ENCODE measurements at places on chromosomes 12 and 14. TPM values are rescaled to one million over a fixed set of nuclear protein-coding genes. Genes with fewer than 3 reads are reported as not detected.
A peak's percentile ranks its signal among the peaks of the same experiment; 100 is the strongest.

DNA sequence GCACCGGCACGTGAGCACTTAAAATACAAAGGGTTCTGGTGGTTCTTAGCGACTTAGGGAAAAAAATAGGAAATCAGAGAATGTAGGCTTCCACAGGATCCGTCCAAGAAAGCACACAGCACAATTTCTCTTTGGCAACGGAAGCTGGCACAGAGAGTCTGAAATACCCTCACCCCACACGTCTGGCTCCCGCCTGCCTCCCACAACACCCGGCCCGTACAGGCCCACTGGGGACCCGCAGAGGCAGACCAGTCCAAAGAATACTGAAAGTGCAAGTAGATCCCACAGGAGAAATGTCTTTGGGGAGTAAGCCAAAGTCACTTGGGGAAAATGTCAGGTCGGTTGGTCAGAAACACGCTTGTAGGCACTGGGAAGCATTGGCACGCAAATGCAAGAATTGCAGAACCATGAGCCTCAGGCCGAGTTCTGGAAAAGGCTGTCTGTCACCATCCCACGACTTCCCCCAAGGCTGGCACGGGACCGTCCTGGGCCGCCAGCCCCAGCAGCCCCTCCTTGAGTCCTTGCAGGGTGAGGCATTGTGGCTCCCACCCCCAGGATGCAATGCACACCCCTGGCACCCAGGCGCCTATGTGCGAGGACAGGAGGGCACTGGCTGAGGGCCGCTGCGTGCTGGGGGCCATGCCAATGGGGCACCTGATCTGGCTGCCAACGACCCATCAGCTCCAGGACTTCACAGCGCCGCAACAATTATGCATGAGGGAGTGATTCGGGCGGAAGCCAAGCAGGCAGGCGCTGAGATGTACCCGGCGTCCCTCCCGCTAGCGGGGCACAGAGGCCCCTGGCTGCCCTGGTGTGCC, 29.7 kb downstream of the CHGA start:
- no peak for DNase-seq

- no peak for DNase-seq
Measured at GRCh38 chr12:16573398-16574077, 32.4 kb downstream of the LMO3 start.

CCDC197 gene
- not detected for total RNA-seq

DNA sequence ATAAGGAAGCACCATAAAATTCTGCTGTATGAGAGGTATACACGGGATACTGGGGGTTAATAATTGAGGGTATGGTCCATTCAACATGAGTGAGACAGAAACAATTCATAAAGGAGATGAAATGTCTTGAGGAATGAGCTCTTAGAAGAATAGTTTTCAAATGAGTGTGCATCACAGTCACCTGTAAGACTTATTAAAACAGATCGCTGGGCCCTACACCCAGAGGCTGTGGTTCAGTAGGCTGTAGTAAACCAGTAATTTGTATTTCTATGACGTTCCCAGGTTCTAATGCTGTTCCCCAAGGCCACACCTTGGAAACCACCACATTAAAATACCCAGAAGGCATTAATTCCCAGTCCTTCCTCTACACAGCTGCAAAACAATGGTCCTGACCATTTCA, 49.6 kb downstream of the CAND1 start:
- no peak for DNase-seq

GLT8D2 gene
- total RNA-seq, result 3.4 TPM

- no peak for DNase-seq
Measured at GRCh38 chr12:25755136-25755970, 202.3 kb upstream of the LMNTD1 start.

RILPL2 gene
- 5.5 TPM for total RNA-seq

PLA2G1B gene
- not detected for total RNA-seq

- no peak for DNase-seq
Measured at GRCh38 chr14:104158827-104159798, 20.7 kb downstream of the KIF26A start.

RBMS2 gene
- total RNA-seq, result 25.7 TPM

SDR9C7 gene
- not detected for total RNA-seq

ANO2 gene
- 12.7 TPM for total RNA-seq

ERBB3 gene
- 0.11 TPM for total RNA-seq

KIF26A gene
- 13.4 TPM for total RNA-seq

DNA sequence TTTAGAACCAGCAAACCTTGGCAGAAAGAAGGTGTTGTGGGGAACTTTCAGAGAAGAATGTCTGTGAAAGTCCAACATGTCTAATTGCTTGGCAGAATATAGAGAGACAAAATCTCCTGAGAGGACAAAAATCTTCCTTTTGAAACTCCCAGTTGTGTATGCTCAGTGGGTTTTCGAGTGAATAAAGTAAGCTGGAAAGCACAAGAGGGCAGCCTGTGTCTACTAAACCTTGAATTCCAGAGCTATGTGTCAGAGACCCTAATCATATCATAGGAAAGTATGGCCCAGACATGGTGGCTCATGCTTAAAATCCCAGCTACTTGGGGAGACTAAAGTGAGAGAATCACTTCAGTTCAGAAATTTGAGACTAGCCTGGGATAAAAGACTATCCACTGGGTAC, 661.2 kb downstream of the SLC16A7 start:
- DNase-seq, result peak; percentile 19

DNA sequence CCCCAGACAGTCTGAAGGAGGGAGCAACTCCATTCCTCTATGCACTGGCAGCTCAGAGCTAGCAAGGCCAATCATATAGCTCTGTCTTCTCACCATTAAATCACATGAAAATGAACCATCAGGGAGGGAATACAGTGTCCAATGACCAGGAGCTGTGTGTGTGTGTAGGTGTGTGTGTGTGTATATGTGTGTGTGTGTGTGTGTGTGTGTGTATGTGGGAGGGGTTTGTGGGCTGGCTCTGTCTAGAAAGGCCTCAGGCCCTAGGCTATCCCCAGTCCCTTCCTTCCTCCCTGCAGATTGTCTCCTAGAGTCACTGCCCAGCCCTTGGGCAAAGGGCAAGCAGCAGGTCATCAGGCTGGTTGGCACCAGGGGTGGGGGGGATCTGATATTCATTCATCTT, 5.7 kb upstream of the SUSD6 start:
- DNase-seq, result no peak

- DNase-seq, result no peak
Measured at GRCh38 chr12:117125272-117125613, 26.0 kb upstream of the TESC start.

COPZ1 gene
- 131 TPM for total RNA-seq

ARHGAP9 gene
- total RNA-seq, result under 0.01 TPM

LBHD2 gene
- total RNA-seq, result not detected

DNA sequence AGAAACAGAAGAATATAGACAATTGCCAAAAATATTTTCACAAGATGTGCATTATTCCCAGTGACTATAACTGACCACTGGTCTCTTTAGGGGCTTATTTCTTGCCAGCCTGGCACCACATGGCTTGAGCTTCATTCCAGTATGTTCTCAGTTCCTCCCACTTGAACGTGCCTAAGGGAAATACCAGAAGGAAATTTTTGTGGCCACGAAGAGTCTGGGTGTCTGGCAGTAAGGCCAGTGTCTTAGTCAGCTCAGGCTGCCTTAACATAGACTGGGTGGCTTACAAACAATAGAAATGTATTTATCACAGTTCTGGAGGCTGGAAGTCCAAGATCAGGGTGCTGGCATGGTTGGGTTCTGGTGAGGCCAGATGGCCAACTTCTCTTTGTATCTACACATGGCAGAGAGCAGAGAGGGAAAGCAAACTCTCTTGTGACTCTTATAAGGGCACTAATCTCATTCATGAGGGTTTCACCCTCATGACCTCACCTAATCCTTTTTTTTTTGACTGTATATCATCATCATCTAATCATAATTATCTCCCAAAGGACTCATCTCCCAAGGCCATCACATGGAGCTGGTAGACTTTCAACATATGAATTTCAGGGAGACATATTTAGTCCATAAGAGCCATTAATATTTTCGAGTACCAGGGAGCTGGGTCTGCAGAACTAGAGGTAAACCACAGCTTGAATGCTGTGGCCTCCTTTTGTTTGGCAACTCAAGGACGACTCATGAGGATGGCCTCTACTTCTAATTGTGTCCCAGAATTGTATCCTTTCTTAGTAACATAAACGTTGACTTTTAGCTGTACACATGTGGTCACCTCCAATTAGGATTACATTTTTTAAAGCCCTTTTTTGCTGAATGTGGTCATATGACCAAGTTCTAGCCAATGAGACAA, 5.1 kb upstream of the SMOC1 start:
- no peak for DNase-seq
